ENCODE measurements at places on chromosomes 6 and 20.

DNA sequence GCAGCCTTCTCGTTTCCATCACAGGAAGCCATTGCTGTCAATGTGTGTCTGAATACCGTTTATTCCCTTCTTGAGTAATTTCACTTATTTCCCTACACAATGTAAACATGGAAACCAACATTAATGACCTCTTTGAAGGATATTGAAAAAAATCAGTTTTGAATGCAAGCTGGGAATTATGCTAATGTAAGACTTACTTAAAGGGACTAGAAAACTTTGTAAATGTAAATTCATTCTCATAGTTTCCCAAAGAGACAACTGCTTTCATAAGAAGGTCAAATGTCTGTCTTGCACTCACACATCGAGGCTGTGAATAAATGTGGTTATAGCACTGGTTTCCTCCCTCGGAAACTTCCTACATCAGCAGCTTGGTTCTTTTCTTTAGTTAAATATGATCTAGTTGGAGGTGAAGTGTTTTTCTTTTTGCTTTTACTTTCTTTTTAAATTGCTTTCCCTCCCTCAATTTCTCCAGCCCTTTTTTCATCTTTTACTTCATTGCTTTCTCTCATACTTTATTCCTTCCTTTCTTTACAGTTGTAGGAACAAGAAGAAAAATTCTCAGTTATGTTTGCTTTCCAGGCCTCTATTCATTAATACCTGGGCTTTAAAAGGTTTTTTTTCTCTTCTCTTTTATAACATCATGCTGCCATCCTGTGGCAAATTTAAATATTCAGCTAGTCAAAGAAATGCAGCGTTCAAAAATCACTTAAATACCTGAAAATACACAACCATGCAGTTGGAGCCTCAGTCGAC lies 108.3 kb downstream of the TNFAIP3 start:
- DNase-seq = no peak

GRCh38 chr6:39881851-39882530 lies 52.3 kb downstream of the MOCS1 start:
- DNase-seq = no peak

- DNase-seq = no peak
These were observed 23.1 kb downstream of the GNAS start for GRCh38 chr20:58875541-58876134.

DNA sequence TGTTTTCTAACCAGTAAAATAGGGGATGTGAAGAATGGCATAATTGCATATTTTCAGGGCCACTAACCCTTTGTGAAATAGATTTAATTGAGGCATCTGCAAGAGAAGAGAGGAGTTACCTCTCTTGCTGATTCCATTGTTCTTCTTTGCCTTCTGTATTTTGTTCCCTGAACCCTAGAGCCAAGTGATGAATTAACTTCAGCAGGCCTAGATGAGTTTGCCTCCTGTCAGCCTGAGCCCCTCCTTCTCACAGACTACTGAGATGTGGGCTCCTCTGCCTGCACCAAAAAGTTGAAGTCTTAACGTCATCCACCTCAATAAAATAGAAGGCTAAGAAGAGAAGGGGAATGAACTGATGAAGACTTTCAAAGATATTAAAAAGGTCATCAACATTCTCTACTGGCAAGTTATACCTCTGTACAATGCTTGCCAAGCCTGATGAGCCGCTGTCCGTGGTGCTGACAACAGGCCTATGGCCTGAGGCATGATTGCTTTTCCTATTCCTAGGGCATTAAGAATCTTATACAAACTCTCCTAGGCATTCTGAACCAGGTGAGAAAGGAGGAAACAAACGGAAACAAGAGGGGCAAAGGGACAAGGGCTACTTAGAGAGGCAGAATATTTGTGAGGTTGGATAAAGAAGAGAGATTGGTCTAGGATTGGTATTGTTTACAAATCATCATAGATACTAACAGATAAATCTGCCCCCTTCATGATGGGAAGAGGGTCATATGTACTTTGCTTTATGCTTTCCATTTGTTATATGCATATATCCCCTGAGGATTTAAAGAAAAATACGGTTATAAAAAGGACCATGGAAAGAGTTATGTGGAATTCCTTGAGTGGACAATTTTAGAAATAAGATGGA lies 46.8 kb downstream of the CD24 start:
- DNase-seq = no peak

GRCh38 chr6:138833816-138834539 lies 38.1 kb downstream of the ECT2L start:
- DNase-seq = peak; percentile 79

- peak; percentile 88 for DNase-seq
These were observed 25.9 kb downstream of the PYGB start for GRCh38 chr20:25273541-25274358.

GRCh38 chr6:50850223-50851048 lies 31.8 kb downstream of the TFAP2B start:
- no peak for DNase-seq

DNA sequence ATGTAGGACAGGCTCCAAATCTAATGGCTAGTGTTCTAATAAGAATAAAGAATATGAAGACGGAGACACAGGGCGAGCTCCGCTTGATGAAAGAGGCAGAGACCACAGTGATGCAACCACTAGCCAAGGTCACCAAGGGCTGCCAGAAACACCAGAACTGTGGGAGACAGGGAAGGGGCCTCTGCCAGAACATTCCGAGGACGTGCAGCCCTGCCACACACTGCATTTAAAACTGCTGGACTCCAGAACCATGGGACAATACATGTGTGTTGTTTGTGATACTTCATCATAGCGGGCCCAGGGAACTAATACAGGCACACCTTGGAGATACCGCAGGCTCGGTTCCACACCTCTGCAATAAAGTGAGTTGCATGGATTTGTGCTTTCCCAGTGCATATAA lies 2.9 kb upstream of the THBS2 start:
- DNase-seq = no peak

DNA sequence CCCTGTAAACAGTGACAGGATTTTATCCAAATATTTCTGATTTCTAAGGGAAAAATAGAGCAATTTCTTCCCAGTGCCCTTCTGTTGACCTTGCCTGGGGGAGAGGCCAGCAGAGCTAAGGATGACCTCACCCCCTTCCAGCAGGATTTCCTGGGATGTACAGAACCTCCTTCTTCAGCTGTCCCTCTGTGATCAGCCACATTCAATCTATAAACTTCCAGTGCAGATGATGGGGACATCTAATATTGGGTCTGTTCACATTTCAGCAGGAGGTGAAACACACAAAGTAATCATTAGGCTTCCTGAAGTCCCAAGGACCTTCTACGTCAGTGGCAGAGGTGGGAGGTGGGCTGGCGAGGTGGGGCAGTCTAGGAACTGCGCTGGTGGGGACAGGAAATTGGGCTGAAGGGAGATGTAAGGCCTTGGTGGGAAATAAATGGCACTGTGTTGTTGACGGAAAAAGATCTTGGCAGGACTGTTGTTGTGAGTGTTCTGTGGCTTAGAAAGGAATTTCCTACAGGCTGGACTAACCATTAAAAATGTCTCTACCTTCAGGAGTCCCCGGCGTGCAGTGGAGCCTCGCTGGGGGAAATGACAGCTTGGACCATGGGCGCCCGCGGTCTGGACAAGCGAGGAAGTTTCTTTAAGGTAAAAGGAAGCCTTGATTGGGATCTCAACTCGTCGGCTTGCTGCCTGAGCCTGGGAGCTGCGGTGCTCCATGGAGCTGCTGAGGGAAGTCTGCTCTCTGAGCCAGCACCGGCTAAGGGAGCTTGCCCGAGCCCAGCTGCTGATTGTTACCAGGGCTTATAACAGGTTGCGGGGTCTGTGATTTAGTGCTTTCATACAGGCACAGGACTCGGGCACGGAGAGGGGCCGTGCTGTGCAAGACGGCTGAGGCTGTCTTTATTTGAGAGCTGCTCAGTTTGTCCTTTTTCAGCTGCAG lies 127.9 kb upstream of the NAA20 start:
- DNase-seq = no peak

DNA sequence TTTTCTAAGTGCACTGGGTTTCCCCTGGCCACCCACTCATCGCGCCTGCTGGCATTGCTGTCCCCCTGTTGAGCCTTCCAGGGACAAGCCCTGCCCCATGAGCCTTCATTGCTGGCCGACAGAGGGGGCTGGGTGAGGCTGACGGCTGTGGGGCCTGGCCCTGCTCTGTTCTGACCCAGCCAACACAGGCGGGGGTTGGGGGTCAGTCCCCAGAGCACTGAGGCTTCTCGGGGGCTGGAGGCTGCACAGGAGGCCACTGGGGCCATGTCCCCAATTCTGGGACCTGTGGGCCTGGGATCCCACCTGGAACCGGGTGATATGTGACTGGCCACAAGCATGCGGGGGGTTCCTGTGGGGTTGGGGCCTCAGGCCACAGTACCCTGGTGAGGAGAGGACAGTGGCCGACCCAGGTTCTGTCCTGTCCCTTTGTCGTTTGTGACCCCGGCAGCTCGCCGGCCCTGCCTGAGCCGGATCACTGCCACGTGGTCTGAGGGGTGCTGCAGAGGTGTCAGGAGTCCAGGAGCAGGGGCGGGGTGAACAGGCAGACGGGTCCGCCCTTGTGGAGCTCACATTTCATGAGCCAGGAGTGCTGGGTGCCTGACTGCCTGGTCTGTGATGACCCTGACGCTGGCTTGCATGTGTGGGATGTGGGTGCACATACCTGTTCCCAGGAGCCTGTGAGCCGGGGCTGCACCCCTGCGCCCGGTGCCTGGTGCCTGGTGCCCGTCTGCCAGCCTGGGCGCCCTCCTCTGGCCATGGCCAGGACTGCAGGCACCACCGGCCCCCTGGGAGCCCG lies 2.1 kb upstream of the COL20A1 start:
- no peak for DNase-seq

DNA sequence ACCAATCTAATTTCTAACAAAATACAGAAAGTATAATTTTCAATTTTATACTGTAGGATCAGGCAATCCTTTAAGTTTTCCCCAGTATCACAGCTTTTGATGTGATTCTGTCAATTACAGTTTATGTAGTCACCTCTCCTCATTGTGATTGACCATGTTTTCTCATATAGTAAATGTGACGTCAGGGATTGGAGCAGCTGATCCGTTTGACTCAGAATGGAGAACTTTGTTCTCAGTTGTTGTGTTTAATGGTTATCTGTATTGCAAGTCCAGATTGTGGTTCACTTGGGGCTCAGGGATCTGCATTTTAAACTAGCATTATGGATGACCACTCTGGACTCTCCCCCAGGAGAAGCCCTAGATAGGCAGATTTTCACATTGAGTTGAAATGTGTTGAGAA lies 90.6 kb downstream of the DNAH8 start:
- DNase-seq = no peak

DNA sequence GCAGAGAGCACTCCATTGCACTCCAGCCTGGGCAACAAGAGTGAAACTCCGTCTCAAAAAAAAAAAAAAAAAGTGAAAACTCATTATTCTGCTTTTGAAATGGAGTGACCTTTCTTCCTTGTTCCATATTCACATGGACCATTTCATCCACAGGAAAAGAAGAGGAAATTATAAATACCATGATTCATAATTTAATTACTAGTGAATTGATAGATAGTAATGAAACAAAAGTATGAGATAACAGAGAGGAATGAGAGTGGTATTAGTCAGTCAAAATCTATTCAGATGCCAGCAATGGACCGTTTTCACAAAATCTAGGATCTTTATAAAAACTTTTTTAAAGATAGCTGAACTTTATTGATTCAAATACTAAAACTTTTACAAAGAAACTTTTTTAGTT lies 443.1 kb upstream of the FLRT3 start:
- no peak for DNase-seq

GRCh38 chr20:1469306-1469905 lies 2.8 kb upstream of the NSFL1C start:
- no peak for DNase-seq

All from NCI-H524 treated with DMSO at 0.1 percent for 48 hours (cell line).